ENCODE measurements at places on chromosomes 5 and 9. TPM values are rescaled to one million over a fixed set of nuclear protein-coding genes. Genes with fewer than 3 reads are reported as not detected.

DNA sequence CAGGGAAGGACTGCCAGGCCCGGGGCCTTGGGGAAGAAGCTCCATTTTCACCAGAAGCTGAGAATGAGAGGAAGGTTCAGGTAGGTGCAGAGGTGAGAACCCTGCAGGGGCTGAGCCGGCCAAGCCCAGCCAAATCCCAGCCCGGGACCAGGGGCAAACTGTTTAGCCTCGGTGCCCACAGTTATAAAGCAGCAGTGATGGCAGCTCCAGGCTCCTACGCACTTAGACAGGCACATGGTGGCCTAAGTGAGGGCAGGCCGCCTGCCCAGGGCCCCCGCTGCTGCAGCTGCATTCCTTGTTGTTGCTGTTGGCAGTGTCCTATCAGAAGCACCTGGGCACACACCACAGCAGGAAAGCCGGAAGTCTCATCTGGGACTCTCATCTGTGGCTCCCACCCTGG, 159.9 kb upstream of the FOXD4L5 start:
- no peak for DNase-seq

DNA sequence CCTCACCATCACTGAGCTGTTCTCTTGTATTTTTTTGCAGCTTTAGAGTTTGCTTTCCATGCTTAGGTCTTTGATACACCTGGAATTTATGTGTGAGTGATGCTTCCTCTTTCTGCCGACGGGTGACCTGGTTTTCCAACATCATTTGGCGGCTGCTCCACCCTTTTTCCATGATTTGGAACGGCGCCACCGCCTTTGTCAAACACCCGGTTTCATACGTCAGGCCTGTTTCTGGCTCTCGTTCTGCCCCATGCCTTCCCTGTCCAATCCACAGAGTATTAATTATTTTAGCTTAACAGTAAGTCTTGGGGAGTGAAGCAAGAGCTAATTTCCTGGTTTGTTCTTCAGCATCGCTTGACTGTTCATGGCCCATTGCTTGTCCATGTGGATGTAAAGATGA, 30.2 kb downstream of the CACNA1B start:
- DNase-seq = no peak

DNA sequence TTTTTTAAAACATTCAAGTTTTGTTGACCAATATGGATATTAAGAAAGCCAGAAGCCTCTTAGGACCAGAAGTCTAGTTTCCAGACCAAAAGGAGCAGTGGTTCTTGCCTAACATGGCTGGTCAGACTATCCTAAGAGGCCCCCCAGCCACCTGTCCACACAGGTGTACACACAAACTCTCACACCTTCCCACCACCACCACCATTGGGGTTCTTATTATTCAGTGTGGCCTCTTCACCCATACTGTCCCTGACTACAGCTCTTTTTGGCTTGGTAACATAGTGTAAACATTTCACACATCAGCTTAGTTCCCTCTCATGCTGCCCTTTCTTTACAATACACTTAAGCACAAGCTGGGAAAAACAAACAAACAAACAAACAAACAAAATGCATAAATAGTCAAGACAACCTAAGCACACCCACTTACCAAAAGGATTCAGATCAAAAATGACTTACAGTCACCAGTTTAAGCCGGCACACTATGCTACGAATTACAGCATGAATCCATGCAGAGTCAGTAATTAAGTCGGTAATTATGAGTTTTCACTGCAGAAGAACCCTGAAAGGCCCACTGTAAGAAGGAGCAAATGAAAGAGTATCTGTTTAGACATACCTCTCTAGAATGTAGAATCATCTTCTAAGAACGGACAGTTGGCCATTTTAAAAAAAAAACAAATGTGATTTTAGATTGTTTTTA, 9.5 kb downstream of the LHFPL2 start:
- no peak for DNase-seq

- no peak for DNase-seq
These were observed 46.2 kb downstream of the MCTP1 start for GRCh38 chr5:95238560-95239325.

GRCh38 chr5:5572976-5573797, 150.7 kb downstream of the ICE1 start:
- peak; percentile 78 for DNase-seq

- no peak for DNase-seq
These were observed 3.8 kb downstream of the ZNF618 start for GRCh38 chr9:113879911-113880310.

- DNase-seq = no peak
These were observed 416.8 kb downstream of the IRX2 start for GRCh38 chr5:2334719-2335118.

DNA sequence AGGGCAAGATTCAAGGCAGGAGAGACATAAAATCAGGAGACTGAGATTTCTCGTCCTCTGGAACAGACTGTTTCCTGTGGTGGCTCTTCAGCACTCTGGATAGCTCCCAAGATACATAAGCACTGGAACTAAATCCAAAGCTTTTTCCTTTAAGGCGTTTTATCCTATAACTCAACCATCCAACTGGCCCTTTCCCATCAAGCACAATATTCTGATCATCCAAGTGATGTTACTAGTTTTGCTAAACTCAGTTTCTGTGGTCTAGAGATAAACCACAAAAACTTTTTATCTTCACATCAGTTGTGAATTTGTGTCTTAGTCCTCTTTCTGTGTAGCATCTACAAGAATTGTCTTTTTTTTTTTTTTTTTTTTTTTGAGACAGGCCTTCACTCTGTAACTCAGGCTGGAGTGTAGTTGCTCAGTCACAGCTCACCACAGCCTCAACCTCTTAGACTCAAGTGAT, 299.4 kb downstream of the COX7C start:
- no peak for DNase-seq

DNA sequence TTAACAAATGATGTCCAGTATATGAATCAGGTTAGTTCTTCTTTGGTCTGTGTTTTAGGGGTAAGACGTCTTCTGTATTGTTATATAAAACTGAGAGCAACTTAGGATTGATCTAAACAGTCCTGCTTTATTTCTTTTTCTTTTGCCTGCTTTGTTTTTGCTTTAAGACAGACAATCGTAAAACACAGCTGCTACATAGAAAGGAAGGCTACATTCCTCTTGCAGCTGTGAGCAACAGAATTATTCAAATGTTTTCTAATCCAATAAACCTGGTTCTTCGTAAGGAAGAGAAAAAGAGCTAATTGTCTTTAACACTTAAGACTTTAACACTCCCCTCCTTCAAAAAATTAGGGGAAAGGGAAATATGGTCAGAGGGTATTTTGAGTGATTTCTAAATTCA, 14.6 kb downstream of the FGF1 start:
- no peak for DNase-seq

DNA sequence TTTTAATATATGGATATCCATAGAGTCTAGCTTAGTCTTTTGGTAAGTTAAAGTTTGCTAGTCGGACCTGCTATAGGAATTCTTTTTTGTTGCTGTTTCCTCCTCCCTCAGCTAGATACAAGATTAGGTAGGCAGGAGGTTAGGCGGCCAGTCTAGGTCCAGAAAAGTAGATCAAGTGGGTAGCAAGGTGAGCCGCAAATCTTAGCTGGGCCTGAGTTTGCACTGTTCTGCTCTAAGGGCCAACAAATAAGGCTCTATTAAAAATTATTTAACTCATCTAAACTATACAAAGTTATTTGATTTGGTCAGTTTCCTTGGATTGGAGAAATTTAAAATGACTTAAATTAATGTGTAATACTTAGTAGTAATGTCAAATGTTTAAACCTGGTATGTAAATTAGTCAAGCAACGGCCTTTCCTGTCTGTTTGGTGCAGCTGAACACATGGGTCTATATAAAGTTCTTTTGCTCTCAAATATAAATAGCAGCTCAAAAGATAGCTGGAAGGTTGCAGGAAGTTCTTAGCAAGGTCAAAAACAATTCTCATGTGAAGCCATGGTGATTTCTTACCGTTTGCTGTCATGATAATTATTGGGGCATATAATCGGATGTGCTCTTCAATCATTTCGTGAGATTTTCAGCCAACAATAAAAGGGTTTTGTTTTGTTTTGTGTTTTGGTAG, 72.0 kb downstream of the PRKACG start:
- DNase-seq = no peak

DNA sequence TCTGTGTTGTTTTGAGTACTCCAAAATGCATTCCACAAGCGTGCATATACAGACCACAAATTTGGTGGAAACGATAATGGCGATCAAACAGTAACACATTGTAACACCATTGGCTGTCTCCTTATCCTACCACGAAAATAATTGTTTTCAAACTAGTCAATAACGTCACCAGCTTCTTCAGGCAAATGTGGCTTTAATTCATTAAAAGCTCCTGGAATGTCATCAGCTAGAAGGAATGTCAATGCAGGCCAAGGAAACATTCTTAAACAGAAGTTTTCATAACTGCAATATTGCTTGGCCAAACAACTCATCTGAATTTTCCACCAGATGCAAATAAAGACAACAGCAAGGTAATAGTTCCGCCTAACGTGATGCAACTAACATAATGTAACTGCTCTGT, 71.6 kb upstream of the XPA start:
- no peak for DNase-seq

GRCh38 chr9:98234245-98234825, 21.1 kb downstream of the TBC1D2 start:
- DNase-seq = no peak

DNA sequence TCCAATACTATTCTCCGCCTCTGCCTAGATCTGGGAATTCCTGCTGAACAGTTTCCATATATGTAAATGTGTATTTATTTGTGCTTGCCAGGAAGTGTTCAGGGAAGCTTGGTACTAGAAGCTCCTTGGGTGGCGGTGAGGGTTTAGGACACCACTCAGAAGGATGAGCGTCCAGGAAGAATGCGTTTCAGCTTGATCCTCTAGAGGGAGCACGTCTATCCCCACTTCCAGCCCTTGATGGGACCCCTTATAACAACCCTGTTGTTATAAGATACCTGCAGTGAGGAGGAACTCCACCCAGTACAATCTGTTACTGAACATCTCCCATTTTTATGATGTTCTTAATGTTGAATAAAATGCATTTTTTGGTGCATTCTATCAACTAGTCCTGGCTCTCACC, 88.9 kb downstream of the CYFIP2 start:
- DNase-seq = no peak

DNA sequence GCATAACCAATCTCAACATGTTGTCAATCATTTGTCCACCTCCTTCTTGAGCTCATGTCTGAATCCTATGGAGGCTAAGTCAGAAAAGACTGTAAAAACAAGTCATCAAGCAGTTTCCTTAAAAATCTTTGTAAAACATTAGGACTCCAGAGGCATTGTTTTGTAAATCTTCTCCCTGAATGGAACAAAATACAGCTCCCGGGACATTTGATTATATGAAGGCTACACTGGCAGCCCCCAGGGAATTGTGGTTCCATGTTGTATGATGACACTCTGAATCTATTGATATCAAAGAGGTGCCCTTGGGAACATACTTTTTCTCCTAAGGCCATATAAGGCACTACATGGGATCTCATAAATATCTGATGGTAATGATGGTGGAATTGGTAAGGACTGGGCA, 83.2 kb upstream of the NUDT12 start:
- no peak for DNase-seq

DNA sequence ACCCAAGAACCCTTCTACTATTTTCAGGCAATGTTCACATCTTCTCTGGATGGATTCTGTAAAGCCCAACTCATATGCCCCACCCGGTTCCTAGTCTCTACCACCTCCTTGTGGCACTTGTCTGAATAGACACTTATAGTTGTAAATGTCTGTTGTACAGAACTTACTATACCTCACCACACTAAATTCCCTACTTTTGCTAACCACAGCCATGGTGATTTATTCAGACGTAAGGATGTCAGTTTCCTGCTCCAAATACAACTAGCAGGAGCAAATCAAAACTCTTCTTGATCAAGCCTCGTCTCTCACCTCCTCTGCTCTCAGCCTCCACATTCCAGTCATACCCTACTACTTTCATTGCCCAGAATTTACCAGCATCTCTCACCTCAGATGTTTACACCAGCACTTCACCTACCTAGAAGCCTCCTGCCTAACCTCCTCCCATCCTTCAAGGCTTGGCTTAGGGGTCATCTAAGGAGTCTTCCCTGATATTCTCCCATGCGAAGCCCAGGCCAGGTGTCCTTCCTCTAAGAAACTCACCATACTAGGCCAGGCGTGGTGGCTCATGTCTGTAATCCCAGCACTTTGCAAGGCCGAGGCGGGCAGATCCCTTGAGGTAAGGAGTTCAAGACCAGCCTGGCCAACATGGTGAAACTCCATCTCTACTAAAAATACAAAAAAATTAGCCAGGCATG, 75.5 kb downstream of the MAPKAP1 start:
- DNase-seq = no peak

DNA sequence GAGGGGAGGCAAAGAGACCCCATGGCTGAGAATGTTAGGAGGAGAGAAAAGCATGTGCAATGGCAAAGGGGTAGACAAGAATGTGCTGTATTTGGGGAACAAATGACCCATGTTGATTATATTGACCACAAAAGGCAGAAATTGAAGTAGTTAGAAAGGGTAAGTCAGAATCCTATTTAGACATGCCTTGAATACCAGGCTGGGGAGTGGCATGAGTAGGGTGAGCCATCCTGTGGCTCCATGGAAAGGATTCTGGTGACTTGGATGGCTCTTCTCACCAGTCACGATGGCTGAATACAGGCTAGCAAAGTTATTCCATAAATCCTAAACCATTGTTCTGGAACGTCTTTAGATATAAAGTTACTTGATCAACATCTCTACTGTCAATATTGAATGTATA, 73.4 kb upstream of the MEF2C start:
- no peak for DNase-seq

- peak; percentile 49 for DNase-seq
These were observed 318.7 kb upstream of the IRX1 start for GRCh38 chr5:3276896-3277295.

DNA sequence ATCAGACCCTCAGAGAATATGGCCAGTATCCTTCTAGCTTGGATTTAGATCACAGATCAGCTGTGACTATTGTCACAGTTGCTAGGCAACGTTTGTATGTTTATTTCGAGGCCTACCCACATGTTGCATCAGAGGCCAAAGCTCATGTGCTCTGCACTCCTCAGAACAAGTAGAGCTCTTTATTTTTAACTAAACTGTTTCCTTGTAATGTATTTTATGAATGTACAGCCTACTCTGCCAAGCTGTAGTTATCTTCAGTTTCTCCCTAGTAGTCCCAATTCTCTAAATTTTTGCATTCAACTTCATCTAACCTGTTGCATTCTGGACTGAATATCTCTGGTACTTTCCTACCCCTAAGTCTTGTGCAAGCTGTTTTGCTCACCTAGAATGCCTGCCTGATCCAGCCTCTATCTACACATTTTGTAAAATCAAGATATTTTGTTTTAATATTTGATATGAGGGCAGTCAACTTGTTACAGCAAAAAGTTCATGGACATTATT, 52.8 kb downstream of the CAST start:
- DNase-seq = peak; percentile 72

GRCh38 chr5:161093100-161093499, 241.1 kb upstream of the ATP10B start:
- no peak for DNase-seq

GRCh38 chr9:36835271-36835996, 198.6 kb downstream of the PAX5 start:
- DNase-seq = no peak

The HAPLN1 gene
- total RNA-seq = not detected

The ACTBL2 gene
- not detected for total RNA-seq

The FGFR4 gene
- 10.3 TPM for total RNA-seq

The CCIN gene
- 48.7 TPM for total RNA-seq

The SPINK6 gene
- total RNA-seq = not detected

The MVB12B gene
- 26.2 TPM for total RNA-seq
